ENCODE measurements at places on chromosomes 2 and 18.

DNA sequence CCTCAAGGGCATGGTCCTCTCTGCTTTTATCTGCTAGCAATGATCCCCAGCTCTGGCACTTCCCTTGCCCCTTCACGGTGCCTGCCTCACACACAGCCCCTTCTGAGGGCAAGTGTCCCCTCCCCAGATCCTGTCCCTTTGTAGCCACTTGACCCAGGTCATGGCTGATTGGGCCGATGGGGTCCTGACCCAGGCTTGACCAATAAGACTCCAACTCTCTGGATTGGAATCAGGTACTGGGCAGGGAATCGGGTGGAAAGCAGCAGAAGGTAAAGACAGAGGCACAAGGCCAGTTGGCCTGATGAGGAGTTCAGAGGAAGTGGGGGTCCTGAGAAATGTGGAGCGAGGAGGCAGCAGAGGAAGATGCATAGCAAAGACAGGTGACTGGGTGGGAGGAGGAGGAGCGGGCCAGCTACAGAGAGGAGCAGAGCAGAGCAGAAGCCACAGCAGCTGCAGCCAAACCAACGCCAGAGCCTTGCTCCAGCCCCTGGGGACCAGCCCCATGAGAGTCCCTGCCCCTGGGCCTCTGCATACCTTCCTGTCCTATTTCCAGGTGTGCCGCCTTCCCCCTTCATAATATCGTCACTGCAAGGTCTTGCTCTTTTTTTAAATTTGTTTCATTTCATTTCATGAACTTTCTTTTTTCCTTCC is 39.1 kb downstream of the CAPN13 start:
- DNase-seq, result no peak

GRCh38 chr2:111101592-111101991 is 19.1 kb upstream of the BCL2L11 start:
- DNase-seq, result no peak

GRCh38 chr2:182319556-182320505 is 107.0 kb downstream of the PDE1A start:
- no peak for DNase-seq

DNA sequence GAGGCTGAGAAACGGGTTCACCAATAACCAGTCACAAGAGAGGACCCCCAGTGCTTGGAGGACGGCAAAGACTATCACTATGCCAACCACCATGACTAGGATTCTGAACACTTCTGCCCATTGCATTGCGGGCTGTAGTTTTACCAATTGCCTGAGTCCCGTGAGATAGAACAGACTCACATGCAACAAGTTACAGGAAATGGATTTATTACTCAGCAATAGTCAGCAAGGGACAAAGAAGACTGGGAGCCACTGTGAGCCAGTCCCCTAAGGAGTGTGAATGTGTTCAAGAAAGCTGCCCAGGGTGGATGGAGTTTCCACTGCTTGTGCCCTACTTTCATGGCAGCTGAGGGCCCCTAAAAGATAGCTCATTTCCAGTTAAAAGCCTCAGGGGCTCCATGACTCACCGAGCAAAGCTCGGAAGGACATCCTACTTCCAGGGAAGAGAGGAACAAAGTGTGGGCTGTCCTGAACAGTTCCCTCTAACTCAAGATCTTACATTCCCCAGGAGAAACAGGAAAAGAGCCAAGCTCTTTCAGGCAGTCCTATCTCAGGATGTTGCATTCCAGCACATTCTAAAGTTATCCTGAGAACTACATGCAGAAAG is 54.4 kb downstream of the SLC4A3 start:
- DNase-seq, result no peak

DNA sequence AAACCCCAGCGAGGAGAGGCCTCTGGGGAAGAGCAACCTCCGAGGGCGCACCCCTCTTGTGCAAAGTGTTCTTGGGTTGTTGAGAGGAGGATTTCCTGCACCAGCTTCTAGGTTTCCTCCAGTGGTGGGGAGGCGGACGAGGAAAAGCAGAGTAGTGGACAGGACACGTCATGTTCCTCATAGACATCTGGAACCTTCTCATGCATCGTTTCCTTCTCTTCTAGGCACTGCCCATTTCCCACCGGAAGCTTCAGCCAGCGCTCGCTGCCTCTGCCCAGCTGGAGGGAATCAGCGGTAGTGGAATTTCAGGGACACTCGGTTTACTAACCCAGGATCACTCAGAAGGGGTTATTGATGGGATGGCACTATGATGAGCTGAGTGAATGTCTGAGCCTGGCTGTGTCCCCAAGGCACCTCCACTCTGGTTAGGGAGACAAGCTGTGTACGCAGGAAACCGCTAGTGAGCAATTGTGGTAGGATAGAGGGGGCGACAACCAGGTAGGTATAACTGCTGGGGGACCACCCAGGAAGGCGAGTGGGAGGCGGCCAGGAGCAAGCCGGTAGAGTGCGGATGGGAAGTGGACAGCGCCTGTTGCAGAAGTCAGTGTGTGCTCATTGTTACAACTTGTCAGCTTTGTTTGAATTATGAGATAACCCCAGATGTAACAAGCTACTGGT is 960 bp upstream of the APOB start:
- DNase-seq, result no peak

DNA sequence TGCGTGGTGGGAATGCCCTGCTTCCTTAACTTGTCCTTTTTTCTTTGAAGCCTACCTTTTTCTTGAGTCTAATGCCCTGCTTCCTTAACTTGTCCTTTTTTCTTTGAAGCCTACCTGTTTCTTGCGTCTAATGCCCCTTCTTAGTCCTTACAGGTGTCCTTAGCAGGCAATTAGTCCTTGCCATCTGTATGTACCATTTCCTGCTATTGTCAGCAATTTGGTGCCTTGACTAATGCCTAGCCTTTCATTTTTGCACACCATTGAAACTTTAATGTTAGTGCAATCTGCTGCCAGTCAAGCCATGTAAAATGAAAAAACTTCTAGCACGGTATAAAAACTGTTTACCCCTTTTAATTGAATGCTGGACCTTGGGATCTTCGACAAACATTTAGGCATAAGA is 4.3 kb downstream of the KDM3A start:
- no peak for DNase-seq

GRCh38 chr18:61127714-61128467 is 205.3 kb upstream of the CDH20 start:
- DNase-seq, result no peak

GRCh38 chr2:129888896-129889295 is 90.6 kb upstream of the RAB6C start:
- no peak for DNase-seq

- no peak for DNase-seq
Measured at GRCh38 chr2:207239754-207240494, 74.2 kb upstream of the KLF7 start.

DNA sequence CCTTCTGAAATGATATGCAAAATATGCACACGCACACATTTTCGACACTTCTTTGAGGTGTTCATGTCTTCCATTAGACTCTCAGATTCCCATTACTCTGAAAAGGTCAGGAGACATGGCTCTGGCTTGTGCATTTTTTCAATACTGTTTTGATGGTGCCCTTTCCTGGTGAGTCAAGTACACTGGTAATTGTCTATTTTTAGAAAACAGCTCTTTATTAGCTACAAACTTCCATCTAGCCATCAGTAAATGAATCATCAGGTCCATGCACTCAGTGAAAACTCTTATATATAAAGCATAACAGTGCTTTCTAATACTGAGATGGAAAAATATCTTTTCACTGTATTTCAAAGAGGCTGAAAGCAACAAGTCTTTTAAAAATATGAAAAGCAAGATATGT is 194.9 kb downstream of the GALNT1 start:
- no peak for DNase-seq

- DNase-seq, result no peak
Measured at GRCh38 chr2:109126501-109126860, 2.5 kb upstream of the SH3RF3 start.

DNA sequence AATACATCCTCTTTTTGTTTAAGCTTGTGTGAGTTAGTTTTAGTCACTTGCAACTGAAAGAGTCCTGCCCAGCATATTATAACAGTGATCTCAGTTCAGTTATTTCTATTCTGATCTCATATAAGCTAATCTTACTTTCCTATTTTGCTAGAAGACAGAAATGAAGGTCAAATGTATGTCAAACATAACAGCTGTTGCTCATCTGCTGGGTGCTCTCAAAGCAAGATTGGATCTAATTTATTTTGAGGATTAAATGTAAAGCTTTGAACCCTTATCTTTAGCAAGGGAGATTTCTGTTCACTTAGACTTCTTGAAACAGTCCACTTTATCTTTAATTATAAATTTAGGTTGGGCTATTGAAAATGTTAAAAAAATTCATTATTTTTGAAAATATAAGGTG is 31.2 kb downstream of the CRYGD start:
- no peak for DNase-seq

- no peak for DNase-seq
Measured at GRCh38 chr2:179773986-179774385, 87.4 kb downstream of the ZNF385B start.

DNA sequence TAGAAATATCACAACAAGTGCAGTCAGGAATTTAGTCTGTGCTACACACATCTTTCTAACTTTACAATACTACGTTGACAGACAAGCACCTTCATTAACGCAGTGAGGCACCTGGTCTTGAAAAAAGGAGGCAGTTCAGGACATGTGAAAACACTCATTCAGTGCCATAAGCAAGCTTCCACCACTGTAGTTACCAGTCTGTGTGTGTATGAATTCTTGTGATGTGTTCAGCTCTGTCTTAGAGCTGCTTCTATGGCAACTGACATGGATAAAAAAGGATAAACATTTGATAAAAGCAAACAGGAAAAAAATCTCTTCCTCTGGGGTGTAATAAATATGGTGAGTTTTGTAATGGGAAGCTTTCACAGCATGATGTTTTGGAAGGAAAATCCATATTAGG is 623.8 kb upstream of the NXPH2 start:
- DNase-seq, result no peak

- no peak for DNase-seq
Measured at GRCh38 chr2:230327418-230328154, 593 bp downstream of the SP140L start.

DNA sequence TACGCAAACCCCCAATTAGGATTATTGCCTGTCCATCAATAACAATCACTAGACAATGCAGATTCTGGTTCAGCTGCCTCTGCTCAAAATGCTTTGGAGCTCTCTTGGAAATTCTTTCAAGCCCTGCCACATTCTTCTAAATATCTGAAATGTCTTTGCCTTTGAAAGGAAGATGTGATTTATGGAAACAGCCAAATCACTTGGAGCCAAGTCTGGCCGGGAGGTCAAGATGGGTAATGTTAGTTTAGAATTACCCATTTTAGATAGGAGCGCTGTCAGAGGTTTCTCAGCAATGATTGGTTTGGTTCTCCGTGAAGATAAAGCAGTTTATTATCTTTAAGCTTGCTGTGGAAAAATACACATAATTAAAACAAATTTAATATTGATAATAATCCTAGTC is 306.7 kb downstream of the SETBP1 start:
- DNase-seq, result no peak

DNA sequence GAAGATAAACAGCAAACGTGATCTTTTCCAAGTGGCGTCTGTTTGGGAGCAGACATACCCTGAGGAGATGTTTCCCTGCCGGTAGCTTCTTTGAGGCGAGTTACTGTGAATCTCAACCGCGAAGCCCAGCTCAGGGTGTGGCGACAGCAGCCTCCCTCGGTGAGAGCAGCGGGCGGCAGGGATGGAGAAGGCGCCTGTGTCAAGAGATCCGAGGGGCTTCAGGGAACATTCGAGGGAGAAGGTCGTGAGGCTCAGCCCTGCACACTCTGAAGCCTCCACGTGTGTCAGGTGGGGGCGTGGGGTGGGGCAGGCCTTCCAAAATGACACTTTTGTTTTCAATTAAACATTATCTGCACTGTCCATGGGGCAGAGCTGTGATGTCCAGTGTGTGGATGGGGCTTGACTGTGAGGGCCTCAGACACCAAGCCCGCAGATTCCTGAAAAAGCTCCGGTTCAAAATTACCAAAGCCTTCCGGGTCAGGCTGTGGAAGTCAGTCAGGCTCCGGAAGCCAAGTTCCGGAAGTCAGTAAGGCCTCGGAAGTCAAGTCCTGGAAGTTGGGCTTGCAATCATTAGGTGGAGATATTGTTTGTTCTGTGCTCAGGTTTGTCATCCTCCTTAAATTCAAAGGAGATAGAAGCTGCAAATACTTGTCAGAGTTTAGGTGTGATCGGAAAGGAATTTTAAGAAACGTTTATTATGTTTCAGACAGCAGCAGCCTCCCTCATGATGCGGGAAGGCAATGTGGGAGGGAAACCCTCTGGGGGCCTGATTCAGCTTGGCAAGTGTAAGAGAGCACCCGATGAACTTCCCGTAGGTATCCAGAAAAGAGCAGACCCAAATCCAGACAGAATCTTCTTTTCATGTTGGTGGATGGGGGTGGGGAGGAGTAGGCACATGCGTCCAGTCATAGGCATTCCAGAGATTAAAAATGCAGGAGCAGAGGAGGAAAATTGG is 20.7 kb downstream of the SMIM21 start:
- DNase-seq, result no peak

- no peak for DNase-seq
Measured at GRCh38 chr2:134773335-134773734, 54.5 kb upstream of the TMEM163 start.

DNA sequence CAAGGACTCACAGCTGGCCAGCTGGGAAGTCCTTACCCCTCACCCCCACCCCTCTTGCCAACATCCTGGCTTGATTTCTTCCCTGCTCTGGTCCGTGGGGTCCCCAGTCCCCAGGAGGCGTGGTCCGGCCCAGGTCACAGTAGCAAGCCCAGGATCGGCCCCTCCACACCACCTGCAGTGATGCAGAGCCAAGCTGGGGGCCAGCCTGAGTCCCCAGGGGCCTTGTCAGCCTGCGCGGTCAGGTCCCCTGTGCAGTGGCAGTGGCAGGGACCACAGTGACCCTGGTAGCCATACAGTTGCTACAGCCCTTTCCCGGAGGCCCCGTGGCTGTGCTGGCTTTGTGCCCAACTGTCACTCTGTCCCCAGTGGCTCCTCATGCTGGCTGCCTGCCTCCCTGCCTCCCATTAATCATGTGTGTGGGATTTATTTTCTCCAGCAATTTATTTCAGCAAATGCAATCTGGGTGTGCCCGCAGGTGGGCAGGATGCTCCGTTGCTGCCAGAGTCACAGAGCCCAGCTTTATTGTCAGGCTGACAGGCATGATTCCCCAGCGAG is 8.8 kb upstream of the PRSS56 start:
- DNase-seq, result no peak

DNA sequence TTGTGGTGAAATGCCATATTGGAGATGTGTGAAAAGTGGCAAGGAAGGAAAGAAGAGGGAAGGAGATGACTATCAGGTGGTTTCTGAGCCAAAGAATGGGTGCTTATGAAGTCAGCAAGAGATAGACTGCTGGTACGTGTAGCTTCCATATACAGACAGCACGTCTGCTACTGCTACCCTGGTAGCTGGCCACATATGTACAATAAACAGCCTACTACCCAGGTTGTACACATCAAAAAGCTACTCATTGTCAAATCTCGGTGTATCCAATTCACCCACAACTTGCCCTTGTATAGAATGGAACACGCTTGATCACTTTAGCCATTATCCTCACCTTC is 761.8 kb downstream of the LRRTM4 start:
- no peak for DNase-seq

- DNase-seq, result no peak
Measured at GRCh38 chr2:145203891-145204290, 684.0 kb upstream of the ZEB2 start.
